ENCODE measurements at places on chromosomes 13 and 19.

GRCh38 chr13:29654384-29654783 is 58.9 kb upstream of the SLC7A1 start:
- DNase-seq: no peak

GRCh38 chr13:99383946-99384345 is 76.7 kb upstream of the GPR183 start:
- no peak for DNase-seq

DNA sequence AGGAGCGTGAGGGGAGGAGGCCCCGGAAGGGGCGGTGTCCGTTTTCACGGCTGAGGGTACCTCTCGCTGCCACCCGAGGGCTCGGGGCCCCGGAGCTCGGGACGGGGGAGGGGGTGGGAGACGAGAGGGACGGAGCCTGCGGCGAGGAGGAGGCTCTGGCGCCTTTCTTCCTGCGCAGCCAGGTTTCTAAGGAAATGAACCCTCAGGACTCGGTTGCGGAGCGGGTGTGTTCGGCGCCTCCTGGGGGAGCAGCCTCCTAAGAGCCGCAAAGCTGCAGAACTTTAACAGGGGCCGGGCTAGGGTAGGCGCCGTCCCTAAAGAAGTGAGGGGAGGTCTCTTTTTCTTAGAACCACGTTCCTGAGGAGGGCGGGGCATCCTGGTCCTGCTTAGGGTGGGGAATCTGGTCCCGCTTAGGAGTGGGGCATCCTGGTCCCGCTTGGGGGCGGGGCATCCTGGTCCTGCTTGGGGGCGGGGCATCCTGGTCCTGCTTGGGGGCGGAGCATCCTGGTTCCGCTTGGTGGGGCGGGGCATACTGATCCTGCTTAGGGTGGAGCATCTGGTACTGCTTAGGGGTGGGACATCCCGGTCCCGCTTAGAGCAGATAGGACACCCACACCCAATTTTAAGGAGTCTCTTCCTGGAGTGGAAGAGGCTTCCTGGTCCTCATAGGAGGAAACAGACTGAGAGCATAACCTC is 6.2 kb downstream of the SYT5 start:
- DNase-seq: peak; percentile 78

GRCh38 chr19:7515645-7516151 is at the start of gene ZNF358:
ZNF358 (plus strand) TSS chr19:7516103; CDS start chr19:7519243, 3,140 bp downstream.
- peak; percentile 44 for DNase-seq

DNA sequence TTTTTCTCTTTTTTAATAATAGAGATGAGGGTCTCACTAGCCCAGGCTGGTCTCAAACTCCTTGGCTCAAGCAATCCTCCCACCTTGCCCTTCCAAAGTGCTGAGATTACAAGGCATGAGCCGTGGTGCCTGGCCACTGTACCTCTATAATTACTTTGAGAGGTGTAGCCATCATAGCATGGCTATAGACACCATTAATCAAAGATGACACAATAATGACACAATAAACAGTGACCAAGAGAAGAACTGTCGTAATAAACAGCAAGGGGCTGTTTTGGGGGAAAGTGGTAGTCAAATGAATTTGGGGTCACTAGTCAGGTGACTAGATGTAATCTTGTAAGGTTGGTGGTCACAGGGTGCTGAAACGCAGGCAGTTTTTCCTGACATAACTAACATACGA is 30.4 kb downstream of the KLF5 start:
- DNase-seq: no peak

DNA sequence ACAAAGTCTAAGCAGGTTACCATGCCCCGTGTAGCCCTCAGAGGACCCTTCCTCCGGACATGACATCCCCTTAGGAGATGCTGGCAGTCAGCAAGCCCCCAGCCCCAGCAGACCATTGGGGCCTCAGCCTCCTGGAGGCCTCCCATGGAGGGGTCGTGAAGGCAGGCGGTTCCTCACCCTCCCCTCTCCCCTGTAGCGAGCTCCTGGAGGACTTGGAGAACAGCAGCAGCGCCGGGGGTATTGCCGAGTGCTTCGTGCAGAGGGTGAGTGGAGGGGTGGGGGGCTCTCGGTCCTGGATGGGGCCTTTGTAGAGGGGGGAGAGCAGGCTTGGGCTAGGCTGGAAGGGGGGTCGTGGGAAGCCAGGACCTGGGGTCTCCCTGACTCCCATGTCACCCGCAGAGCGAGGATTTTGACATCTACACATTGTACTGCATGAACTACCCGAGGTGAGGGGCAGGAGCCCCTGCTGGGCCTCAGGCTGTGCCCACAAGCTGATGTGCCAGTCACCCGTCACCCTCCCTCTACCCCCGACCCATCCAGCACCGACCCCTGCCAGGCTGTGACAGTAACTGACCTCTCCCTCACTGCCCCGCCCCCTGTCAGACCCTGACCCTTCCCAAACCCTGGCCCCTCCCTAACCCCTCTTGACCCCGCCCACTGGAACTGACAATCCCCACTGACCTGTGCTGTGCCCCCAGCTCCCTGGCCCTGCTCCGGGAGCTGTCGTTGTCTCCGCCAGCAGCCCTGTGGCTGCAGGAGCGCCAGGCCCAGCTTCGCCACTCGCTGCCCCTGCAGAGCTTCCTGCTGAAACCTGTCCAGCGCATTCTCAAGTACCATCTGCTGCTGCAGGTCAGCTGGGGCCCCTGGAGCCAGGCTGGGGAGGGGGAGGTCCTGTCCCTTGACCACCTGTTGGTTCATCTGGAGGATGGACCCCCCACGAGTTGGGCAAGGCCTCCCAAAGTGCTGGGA is 4.0 kb downstream of the PLEKHG2 start:
- DNase-seq: no peak

DNA sequence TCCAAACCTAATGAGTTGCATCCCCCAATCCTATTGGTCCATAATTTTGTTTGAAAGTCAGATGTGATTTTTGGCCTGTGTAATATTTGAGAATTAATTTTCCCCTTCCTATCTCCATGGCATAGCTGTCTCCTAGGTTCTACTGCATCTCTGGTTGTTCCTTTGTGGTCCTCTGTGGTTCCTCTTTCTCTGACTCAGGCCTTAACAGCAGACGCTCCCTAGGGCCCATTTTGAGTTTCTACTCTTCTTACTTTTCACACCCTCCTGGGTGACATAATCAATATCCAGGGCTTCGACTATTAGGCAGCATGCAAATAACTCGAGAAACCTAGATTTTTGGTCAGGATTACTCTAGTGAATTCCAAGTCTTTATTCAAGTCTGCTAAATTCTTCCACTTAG is 160.7 kb downstream of the RFC3 start:
- no peak for DNase-seq

- DNase-seq: peak; percentile 73
Measured at GRCh38 chr13:97211300-97211699, 10.8 kb upstream of the MBNL2 start.

DNA sequence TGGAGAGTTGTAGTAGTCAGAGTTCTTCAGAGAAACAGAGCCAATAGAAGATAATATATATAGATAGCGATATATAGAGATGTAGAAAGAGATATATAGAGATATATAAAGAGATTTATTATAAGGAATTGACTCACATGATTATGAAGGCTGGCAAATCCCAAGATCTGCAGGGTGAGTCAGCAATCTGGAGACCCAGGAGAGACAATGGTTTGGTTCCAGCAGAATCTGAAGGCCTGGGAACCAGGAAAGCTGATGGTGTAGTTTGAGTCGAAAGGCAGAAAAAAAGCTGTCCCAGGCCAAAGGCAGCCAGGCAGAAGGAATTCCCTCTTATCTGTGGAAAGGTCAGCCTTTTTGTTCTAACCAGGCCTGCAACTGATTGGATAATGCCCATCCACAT is 194.1 kb downstream of the NUFIP1 start:
- DNase-seq: no peak

DNA sequence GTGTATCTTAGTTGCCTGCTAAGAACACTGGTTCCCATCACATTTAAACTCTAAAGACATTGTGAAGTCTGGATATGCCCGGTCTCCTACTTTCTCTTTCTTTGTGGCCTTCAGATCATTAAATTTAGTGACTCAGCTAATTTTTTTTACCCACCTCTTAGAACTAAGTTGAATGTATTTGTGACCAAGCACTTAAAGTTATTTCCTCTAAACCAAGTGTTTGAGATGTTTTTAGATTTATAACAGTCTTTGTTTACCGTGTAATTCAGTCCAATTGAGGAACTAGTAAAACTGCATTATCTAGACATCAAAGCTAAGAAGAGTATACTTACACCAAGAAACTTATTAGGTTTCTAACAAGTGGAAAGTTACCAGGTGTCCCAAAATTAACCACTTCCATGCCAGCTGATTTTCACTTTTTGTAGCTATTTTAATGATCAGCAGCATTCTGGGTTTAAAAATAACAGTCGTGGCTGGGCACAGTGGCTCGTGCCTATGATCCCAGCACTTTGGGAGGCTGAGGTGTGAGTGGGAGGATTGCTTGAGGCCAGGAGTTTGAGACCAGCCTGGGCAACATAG is 53.1 kb downstream of the ARHGAP35 start:
- DNase-seq: peak; percentile 53

- no peak for DNase-seq
Measured at GRCh38 chr13:51035469-51035868, 75.6 kb downstream of the C13orf42 start.

- no peak for DNase-seq
Measured at GRCh38 chr19:955803-956765, 28.1 kb upstream of the WDR18 start.

- DNase-seq: peak; percentile 37
Measured at GRCh38 chr13:46749951-46750350, 47.0 kb downstream of the ESD start.

- peak; percentile 28 for DNase-seq
Measured at GRCh38 chr19:36113894-36114720, 568 bp downstream of the POLR2I start.

DNA sequence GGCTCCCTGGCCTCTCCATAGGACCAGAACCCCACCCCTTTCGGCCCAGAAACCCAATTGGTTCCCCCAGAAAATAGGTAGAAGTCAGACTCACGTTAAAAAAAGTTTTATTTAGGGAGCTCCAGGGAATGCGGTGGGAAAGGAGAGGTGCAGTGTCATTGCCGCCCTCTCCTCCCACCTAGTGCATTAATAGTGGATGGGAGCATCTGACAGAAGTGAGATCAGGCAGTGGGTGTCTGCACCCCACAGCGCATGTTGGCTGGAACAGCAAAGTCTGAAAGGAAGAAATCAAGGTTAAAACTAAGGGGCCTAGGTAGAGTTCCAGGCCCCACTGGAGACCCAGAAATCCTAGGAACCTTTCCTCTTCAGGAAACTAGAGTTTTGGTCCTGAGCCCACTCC is 2.1 kb upstream of the PHLDB3 start:
- no peak for DNase-seq

DNA sequence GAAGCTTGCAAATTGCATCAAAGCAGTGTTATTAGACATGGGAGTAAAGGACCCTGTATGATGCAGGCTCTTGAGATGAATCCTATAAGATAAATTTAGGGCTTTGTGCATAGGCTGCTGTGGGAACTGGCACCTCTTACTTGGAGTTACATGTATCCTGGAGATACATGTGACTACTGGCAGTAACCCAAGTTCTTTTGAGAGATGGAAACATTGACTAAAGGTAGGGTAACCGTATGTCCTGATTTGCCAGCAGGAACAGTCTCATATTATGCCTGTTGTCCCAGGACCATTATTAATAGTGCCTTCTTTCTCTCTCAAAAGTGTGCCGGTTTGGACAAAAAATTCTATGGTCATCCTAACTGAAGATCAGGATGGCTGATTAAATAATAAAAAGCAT is 195.4 kb downstream of the LACC1 start:
- peak; percentile 3 for DNase-seq

- DNase-seq: no peak
Measured at GRCh38 chr13:113475280-113475679, 15.2 kb downstream of the DCUN1D2 start.

DNA sequence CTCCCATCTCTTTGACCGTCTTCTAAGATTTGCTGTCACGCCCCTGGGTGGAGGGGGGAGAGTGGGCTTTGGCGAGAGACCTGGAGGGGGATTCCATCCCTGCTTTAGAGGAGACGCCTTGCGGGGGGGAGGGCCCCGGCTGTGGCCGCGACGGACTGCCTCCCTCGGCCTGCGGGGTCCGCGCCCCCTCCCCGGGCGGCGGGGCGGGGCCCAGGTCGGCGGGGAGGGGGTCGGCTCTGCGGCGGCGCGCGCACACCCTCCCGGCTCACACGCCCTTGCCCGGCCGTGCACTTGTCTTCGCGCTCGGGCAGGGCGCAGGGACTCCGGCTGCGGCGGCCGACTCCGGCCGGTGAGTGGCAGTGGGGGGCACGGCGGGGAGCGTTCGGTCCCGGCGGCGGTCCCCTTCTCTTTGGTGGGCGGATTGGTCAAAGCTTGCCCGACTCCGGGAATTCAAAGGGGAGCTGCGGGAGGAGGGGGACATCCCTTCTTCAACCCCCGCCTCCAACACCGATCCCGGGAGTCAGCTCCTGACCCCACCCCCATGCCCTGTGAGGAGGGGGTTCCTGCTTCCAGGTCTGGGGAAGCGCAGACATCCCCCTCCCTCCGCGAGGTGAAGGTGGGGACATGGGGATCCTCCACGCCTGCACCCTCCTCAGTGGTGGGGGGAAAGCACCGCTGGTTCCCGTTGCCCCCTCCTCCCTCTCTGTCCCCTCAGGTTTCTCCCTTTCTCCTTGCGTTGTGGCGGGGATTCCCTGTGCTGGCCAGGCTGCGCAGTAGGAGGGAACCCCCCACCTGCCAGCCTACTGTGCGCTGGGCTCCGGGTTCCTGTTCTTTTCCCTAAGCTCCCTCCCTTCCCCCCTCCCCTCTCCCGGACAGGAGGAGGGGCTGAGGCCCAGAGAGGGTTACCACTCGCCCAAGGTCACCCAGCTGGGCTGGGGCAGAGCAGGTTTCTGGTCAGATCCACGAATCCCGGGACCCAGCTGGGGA is 14.6 kb upstream of the KCNN1 start:
- DNase-seq: no peak

DNA sequence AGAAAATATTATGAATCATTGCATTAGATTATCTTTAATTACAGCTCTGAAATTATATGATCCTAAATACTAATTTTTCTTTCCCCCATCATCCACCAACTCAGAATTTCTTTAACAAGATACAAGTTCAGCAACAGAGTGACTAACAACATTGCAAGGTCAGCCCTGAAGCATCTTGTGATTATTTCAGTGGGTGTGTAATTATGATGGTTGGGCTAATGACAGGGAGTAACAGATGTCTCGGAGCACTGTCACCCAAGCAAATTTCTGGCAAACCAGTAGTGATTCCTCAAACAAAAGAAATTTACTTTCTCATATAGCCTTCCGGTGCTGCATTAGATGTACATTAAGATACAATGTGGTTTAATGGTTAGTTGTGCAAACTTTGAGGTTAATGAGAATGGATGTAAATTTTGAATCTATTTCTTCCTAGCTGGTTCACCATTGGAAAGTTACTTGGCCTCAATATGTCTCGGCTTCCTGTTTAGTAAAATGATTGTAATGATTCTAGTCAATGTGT is 238.9 kb downstream of the ITGBL1 start:
- no peak for DNase-seq

DNA sequence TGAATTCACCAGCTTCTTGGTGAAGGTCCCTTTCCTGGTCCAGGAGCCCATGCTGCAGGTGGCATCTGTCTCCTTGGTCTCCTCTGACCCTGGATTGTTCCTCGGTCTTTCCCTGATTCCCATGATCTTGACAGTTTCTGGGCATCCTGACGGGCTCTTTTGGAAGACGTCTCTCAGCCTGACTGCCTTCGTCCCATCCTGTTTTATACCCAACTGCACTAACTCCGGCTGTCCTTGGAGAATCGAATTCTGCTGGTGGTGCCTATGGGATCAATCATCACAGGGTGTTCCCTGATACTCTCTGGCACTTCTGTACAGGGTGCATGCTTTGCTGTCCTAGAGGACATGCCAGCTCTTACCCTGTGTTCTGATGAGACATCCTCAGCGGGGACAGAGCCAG is 19.1 kb downstream of the CERS1 start:
- no peak for DNase-seq
